HEK293T (cell line): ENCODE measurements at places on chromosomes 2 and 18.

- DNase-seq = no peak
Measured at GRCh38 chr2:218406949-218407618, 7.4 kb downstream of the CTDSP1 start.

GRCh38 chr2:24454294-24454693, 36.8 kb upstream of the NCOA1 start:
- DNase-seq = no peak

GRCh38 chr2:201880993-201881611, 74.8 kb downstream of the CDK15 start:
- no peak for DNase-seq

DNA sequence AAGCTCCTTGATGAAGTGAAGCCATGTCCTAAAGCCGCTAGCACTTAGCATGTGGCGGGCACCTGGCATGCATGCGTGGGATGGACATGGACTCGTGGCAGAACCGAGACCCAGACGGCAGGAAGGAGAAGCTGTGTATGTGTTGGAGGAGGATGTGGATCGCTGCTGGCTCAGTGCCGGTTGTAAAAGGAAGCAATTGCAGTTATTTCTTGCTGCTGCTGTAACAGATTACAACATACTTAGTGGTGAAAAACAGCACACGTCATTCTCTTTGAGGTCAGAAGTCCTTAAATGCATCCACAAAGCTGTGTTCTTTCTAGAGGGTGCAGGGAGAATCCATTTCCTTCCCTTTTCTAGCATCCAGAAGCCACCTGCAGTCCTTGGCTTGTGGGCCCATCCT, 74.6 kb downstream of the AGAP1 start:
- DNase-seq = no peak

GRCh38 chr2:187994464-187995331, 297.0 kb upstream of the GULP1 start:
- DNase-seq = no peak

DNA sequence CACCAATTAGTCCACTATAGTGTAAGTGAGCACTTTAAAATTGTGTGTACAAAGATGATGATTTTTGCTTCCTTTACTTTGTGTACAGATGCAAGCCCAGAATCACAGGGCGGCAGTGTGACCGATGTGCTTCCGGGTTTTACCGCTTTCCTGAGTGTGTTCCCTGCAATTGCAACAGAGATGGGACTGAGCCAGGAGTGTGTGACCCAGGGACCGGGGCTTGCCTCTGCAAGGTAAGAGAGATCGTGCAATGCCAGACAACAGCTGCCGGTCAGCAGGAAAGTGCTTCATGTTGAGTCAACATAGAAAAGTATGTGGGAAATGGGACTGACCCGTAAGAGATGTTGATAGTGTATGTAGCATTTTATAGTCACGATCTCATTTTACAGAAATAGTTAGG, 156.8 kb upstream of the TTC39C start:
- DNase-seq = no peak
